MCF 10A (cell line): ENCODE measurements at places on chromosomes 7 and 10. TPM values are rescaled to one million over a fixed set of nuclear protein-coding genes. Genes with fewer than 3 reads are reported as not detected.

- no peaks in the 10 kb centered on the region for H3K4me1 ChIP-seq
- DNase-seq = no peak
- H3K27ac ChIP-seq = no peak overlapping the region
- peaks cover 9% of the 10 kb centered on the region for H3K36me3 ChIP-seq
- H3K4me3 ChIP-seq = no peak overlapping the region
- no peaks in the 10 kb centered on the region for H3K27me3 ChIP-seq
Measured at GRCh38 chr7:138882249-138882648, 84.3 kb upstream of the ATP6V0A4 start.

GRCh38 chr7:6654842-6655610, 17.9 kb downstream of the ZNF316 start:
- peaks cover 50% of the 10 kb centered on the region for H3K36me3 ChIP-seq
- no peaks in the 10 kb centered on the region for H3K4me1 ChIP-seq
- DNase-seq = no peak
- no peak overlapping the region for H3K4me3 ChIP-seq
- H3K27me3 ChIP-seq = no peaks in the 10 kb centered on the region

GRCh38 chr7:112089551-112089950, 116.6 kb downstream of the DOCK4 start:
- H3K27ac ChIP-seq = no peak overlapping the region
- no peaks in the 10 kb centered on the region for H3K4me1 ChIP-seq
- DNase-seq = no peak

GRCh38 chr7:158374586-158374985, 213.0 kb downstream of the PTPRN2 start:
- H3K4me1 ChIP-seq = peaks cover 34% of the 10 kb centered on the region
- peak overlapping the region; percentile 64 for H3K4me3 ChIP-seq
- peaks cover 18% of the 10 kb centered on the region for H3K36me3 ChIP-seq
- peaks cover 16% of the 10 kb centered on the region for H3K27me3 ChIP-seq

GRCh38 chr7:111094419-111094818, 3.5 kb downstream of the LRRN3 start:
- no peak overlapping the region for H3K4me3 ChIP-seq
- no peaks in the 10 kb centered on the region for H3K4me1 ChIP-seq
- H3K27ac ChIP-seq = no peak overlapping the region
- no peaks in the 10 kb centered on the region for H3K27me3 ChIP-seq
- no peak for DNase-seq

GRCh38 chr10:8054244-8054493, 319 bp upstream of the GATA3 start:
- peak overlapping the region; percentile 93 for H3K4me3 ChIP-seq
- DNase-seq = peak; percentile 67
- peaks cover 2% of the 10 kb centered on the region for H3K27me3 ChIP-seq

GRCh38 chr10:128096486-128097199, 29.6 kb downstream of the MKI67 start:
- H3K4me1 ChIP-seq = peaks cover 6% of the 10 kb centered on the region
- no peaks in the 10 kb centered on the region for H3K27me3 ChIP-seq
- peaks cover 6% of the 10 kb centered on the region for H3K36me3 ChIP-seq
- DNase-seq = no peak

- DNase-seq = peak; percentile 94
- peaks cover 12% of the 10 kb centered on the region for H3K4me1 ChIP-seq
- H3K4me3 ChIP-seq = peak overlapping the region; percentile 70
- no peaks in the 10 kb centered on the region for H3K27me3 ChIP-seq
Measured at GRCh38 chr7:1536743-1537534, 6.4 kb downstream of the MAFK start.

- H3K27ac ChIP-seq = no peak overlapping the region
- peaks cover 97% of the 10 kb centered on the region for H3K27me3 ChIP-seq
- no peak overlapping the region for H3K4me3 ChIP-seq
- no peaks in the 10 kb centered on the region for H3K4me1 ChIP-seq
- no peak for DNase-seq
- H3K36me3 ChIP-seq = no peaks in the 10 kb centered on the region
Measured at GRCh38 chr7:45703373-45703821, 129.2 kb downstream of the ADCY1 start.

DNA sequence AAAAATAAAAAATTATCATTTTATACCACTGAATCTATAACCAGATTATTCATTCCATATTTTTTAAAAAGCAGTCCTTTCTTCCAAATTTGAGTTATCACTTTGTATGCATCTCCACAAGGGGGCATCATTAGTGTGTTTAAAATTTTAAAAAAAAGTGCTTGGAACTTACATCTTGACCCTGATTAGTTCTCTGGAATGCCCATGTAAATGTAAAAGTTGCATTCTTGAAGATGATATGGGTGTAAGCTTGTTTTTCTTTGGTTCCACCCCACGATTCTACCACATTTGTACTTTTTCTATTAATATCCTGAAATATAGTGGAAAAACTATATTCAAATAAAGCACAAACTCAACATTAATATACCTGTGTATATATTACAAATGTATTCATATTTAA, 144.9 kb downstream of the ELAPOR2 start:
- no peak overlapping the region for H3K4me3 ChIP-seq
- DNase-seq = peak; percentile 34
- no peak overlapping the region for H3K27ac ChIP-seq
- peaks cover 11% of the 10 kb centered on the region for H3K27me3 ChIP-seq
- H3K36me3 ChIP-seq = peaks cover 6% of the 10 kb centered on the region
- H3K4me1 ChIP-seq = peaks cover 7% of the 10 kb centered on the region

DNA sequence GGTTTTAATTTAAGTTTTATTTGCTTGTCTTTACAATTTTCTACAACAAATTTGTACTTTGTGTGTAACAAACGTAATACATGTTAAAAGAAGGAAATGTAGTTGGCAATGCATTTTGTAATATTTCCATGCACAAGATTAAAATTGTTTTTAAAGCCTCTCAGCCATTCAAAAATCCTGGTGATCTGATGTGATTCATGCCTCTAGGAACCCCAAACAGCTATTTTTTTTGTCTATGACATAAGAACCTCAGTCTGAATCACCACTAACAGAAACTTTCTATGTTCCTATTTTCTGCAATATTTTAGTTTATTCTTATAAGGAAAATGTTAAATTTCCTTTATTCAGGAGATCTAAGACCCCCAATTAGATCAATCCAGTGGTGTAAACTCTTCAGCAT, 183.1 kb upstream of the YAE1 start:
- no peak overlapping the region for H3K4me3 ChIP-seq
- H3K4me1 ChIP-seq = no peaks in the 10 kb centered on the region
- H3K27me3 ChIP-seq = peaks cover 78% of the 10 kb centered on the region
- DNase-seq = no peak
- H3K36me3 ChIP-seq = no peaks in the 10 kb centered on the region

DNA sequence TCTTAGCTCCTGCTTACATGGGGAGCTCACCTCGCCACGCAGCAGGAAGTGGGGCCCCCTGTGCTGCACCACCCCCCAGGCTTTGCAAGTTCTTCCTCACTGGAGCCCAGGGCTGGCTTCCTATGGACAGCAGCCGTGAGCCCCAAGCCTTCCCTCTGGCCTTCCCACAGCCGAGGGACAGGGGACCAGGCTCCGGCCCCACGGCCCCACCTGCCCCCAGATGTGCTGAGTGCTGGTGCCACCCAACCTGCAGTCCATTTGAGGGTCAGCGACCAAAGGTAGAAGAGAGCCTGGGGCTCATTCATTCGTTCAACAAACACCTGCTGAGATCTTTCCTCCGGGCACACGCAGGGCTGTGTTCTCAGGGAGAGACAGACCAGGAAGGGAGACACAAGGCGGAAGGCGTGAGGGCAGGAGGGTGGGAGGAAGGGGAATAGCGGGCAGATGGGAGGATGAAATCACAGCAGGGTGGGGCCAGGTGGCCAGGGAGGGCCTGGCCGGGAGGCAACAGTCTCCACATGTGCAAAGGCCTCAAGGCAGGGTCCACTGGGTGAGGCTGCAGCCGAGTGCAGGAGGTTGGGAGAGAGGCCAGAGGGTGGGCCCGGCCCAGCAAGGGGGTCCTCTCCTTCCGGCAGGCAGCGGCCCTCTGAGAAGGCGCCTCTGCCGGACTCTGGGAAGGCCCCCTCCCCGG, 100.1 kb downstream of the FOXL3 start:
- no peak overlapping the region for H3K27ac ChIP-seq
- no peak for DNase-seq
- no peaks in the 10 kb centered on the region for H3K27me3 ChIP-seq
- no peaks in the 10 kb centered on the region for H3K4me1 ChIP-seq

- peak; percentile 64 for DNase-seq
- no peak overlapping the region for H3K4me3 ChIP-seq
- no peaks in the 10 kb centered on the region for H3K36me3 ChIP-seq
- H3K27ac ChIP-seq = no peak overlapping the region
- H3K27me3 ChIP-seq = no peaks in the 10 kb centered on the region
Measured at GRCh38 chr10:106795619-106796018, 368.9 kb downstream of the SORCS1 start.

- H3K36me3 ChIP-seq = no peaks in the 10 kb centered on the region
- H3K4me3 ChIP-seq = no peak overlapping the region
- H3K4me1 ChIP-seq = peaks cover 13% of the 10 kb centered on the region
- H3K27me3 ChIP-seq = no peaks in the 10 kb centered on the region
- H3K27ac ChIP-seq = no peak overlapping the region
Measured at GRCh38 chr7:37483627-37484026, 35.0 kb upstream of the ELMO1 start.

DNA sequence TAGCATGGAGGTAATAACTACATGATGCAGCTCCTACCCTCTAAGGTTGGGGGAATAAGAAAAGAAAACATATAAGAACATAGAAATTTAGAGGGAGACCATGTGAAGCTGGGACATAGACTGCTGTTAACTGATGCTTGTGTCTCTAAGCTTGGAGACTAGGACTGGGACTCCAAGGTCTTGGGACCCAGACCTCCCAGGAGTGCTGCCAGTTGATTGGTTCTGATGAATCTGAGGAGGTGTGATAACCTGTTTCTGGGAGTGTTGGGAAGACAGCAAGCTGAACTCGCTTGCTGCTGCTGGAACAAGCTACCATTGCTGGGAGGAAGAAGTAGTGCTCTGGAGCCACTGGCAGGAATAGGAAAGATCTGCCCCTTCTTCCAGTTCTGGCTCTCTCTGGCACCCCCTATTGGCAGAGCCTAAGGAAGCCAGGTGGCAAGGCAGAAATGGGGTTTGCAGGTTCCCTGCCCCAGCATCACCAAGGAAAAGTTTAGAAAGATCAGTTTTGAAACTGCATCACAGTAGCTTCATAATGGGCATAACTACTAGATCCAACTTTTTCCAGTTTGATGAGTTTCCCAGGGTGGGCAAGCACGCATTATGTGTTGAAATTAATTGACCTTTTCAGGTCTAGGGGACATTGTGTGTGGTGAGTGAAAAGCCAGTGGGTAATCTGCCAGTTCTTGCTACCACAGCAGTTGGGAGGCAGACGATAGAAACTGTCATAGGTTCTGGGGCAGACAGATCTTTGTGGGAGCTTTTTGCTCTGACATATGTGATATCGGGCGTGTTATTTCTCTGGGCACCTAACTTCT, 140.7 kb downstream of the SND1 start:
- H3K36me3 ChIP-seq = peaks cover 30% of the 10 kb centered on the region
- H3K27me3 ChIP-seq = no peaks in the 10 kb centered on the region
- DNase-seq = peak; percentile 46
- peaks cover 32% of the 10 kb centered on the region for H3K4me1 ChIP-seq
- H3K27ac ChIP-seq = peak overlapping the region; percentile 22

DNA sequence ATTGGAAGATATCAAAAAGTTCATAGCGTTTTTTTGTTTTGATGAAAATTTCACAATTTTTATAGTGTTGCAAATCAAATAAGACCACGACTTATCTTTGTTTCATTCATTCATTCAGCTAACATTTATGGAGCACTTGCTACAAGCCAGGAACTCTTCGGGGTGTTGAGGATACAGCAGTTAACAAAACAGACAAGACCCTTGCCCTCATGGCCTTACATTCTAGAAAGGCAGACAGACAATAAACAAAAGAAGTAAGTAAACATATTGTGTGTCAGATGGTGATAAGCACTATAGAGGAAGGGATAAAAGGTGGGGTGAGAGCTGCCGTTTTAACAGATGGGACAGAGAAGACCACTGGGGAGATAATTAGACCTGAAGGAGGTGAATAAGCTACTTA, 41.6 kb upstream of the GSAP start:
- no peaks in the 10 kb centered on the region for H3K36me3 ChIP-seq
- DNase-seq = no peak
- H3K27ac ChIP-seq = no peak overlapping the region
- H3K27me3 ChIP-seq = no peaks in the 10 kb centered on the region

DNA sequence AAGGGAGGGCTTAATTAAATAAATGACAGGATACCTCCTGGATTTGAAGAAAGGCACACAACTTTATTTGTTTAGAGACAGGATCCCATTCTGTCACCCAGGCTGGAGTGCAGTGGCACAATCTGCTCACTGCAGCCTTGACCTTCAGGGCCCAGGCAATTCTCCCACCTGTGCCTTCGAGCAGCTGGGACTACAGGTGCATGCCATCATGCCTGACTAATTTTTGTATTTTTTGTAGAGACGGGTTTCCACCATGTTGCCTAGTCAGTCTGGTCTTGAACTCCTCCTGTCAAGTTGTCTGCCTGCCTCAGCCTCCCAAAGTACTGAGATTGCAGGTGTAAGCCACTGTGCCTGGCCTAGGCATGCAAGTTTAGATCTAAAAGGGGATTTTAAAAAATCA, 272.7 kb upstream of the MBL2 start:
- H3K36me3 ChIP-seq = no peaks in the 10 kb centered on the region
- H3K27ac ChIP-seq = no peak overlapping the region
- no peaks in the 10 kb centered on the region for H3K27me3 ChIP-seq
- no peaks in the 10 kb centered on the region for H3K4me1 ChIP-seq

DNA sequence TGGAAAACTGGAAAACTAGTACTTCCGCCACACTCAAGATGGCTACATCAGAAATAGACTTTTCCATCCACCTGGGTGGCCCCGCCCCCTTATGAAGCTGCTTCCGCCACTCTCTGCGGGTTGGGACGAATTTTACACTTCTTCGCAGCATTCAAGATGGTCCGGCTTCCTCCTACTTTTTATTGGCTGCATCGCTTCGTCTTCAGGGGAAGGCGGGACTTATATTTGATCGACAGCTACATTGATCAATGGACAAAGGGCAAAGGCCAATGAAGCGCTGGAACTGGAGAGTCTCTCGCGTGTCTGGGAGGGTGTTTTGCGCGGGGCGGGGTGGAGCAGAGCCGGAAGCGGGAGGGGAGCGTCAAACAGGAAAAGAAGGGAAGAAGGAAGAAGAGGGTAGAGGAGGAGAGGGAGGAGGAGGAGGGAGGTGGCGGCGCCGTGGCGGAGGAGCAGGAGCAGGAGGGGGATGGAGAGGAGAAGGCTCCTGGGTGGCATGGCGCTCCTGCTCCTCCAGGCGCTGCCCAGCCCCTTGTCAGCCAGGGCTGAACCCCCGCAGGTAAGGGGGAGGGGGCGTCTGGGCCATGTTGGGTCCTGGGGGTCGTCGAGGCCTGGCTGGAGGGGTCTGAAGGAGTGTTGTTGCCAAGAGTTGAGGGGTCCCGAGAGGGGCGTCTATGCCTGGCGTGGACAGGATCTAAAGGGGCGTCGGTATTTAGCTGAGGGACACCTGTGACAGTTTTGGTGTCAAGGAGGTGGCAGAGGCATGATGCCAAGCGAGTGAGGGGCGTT, at the start of gene WBP1L:
WBP1L (plus strand) TSS at position 361 of the 786 bp plus-strand sequence; CDS start at position 467, 106 bp downstream.
- peaks cover 24% of the 10 kb centered on the region for H3K4me1 ChIP-seq
- peak; percentile 99 for DNase-seq
- H3K27me3 ChIP-seq = no peaks in the 10 kb centered on the region
- peak within 1 kb of the TSS; percentile 91 for H3K4me3 ChIP-seq

C7orf57 gene
- 0.37 and 0.52 TPM in 2 replicates for total RNA-seq

PDK4 gene
- total RNA-seq = 1.2 and 1.3 TPM in 2 replicates

SLC39A12 gene
- not detected in 2 replicates for total RNA-seq

TET1 gene
- 0.05 TPM in 1 of 2 replicates, not detected in the other for total RNA-seq

TRIP6 gene
- 106 and 132 TPM in 2 replicates for total RNA-seq

AZGP1 gene
- total RNA-seq = 0.58 and 0.59 TPM in 2 replicates
